Nephron progenitor cell (in vitro differentiated cells): ENCODE measurements at places on chromosomes 16 and 17.

- DNase-seq = no peak
Measured at GRCh38 chr17:75504347-75505151, 10.8 kb downstream of the CASKIN2 start.

DNA sequence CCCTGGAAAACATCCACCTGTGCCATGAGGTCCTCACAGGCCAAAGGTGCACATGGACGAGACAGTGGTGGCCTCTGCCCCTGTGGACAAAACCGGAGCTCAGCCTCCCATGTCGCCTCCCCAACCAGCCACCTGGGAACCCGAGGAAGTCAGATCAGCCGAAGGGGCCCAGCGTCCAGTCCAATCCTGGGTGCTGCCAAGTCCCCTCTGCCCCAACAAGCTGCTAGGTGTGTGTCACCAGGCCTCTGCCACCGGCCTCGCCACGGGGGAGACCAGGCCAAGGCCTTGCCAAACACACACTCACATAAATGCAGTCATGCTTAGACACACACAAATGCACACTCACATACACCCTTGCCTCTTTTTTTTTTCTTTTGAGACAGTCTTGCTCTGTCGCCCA lies 167.8 kb downstream of the RBFOX3 start:
- DNase-seq = no peak

GRCh38 chr17:48646183-48647102 lies 20.3 kb upstream of the HOXB9 start:
- DNase-seq = peak; percentile 72

DNA sequence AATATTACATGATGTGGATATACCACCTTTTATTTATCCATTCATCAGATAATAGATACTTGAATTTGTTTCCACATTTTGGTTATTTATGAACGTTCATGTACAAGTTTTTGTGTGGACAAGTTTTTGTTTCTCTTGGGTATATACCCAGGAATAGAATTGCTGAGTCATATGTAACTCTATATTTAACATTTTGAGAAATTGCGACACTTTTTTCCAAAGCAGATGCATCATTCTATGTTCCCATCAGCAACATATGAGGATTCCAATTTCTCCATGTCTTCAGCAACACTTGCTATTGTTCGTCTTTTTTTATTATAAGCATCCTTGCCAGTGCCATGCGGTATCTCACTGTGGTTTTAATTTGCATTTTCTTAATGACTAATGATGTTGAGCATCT lies 93.9 kb downstream of the GSG1L start:
- no peak for DNase-seq
